ENCODE measurements at places on chromosomes 16 and 17.

DNA sequence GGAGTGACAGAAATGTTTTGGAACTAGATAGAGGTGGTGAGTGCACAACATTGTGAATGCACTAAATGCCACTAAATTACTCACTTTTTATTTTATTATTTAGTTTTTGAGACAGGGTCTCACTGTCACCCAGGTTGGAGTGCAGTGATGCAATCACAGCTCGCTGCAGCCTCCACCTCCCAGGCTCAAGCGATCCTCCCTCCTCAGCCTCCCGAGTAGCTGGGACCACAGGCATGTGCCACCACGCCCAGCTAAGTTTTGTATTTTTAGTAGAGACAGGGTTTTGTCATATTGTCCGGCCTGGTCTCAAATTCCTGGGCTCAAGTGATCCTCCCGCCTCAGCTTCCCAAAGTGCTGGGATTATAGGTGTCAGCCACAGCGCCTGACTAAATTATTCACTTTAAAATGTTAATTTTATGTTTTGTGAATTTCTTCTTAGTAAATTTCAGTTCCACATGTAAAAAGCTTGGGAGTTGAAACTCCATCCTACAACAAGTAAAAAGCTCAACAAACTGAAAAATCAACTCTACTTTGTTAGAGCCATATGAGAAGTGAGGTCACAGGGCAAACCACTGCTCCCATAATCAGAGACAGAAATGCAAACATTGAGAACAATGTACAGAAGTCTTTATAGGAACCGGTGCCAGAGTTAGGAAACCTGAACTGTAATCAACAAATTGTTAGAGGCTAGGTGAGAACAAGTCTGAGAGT, 13.8 kb upstream of the SLC5A10 start:
- no peak for DNase-seq

- no peak for DNase-seq
Measured at GRCh38 chr17:81400154-81400977, 5.1 kb downstream of the BAHCC1 start.

GRCh38 chr17:62732125-62732524, 76.0 kb downstream of the MARCHF10 start:
- no peak for DNase-seq

GRCh38 chr17:31413874-31414549, 22.5 kb downstream of the RAB11FIP4 start:
- no peak for DNase-seq

DNA sequence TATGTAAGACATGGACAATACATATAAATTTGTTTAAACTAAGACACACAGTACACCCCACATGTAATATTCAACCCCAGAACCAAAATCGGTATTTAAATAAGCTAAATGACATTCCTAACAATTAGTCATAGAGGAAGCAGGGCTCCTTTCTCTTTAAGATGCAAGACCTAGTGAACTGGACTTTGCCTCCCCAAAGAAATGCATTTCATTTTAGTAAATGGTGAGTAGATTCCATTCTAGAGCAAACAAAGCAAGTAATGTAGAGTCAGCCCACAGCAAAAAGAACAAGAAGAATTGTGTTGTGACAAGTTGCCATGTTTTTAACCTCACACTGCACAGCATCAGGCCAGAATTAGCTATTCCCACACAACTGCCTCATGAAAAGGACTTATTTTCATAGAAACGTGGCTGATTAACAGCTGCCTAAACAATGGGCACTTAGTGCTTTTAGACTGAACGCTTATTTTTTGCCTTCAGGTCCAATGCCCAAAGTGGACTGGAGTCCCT, 14.4 kb downstream of the DNAJC7 start:
- no peak for DNase-seq

GRCh38 chr16:68538880-68539701, at the start of gene ZFP90:
TSS of gene ZFP90 (plus strand) at chr16:68539291. CDS start at chr16:68539793, 502 bp downstream.
- peak; percentile 10 for DNase-seq

DNA sequence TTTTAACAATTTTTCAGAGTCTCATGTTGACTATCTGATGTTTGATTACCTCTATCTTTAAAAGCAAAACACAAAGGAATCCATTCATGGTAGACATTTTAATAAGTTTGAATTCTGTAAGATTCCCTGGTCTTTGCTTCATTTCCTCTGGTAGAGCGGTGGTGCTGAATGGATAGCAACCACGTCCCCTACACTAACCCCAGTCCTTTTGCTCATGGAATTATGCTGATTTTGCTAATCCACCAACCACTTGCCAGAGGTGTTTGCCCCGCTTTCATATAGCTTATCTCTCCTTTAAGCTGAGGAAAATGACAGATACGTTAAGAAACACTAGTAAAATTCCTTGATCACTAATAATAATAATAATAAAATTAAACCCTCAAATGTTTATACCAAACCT, 9.5 kb downstream of the KCNJ16 start:
- no peak for DNase-seq

DNA sequence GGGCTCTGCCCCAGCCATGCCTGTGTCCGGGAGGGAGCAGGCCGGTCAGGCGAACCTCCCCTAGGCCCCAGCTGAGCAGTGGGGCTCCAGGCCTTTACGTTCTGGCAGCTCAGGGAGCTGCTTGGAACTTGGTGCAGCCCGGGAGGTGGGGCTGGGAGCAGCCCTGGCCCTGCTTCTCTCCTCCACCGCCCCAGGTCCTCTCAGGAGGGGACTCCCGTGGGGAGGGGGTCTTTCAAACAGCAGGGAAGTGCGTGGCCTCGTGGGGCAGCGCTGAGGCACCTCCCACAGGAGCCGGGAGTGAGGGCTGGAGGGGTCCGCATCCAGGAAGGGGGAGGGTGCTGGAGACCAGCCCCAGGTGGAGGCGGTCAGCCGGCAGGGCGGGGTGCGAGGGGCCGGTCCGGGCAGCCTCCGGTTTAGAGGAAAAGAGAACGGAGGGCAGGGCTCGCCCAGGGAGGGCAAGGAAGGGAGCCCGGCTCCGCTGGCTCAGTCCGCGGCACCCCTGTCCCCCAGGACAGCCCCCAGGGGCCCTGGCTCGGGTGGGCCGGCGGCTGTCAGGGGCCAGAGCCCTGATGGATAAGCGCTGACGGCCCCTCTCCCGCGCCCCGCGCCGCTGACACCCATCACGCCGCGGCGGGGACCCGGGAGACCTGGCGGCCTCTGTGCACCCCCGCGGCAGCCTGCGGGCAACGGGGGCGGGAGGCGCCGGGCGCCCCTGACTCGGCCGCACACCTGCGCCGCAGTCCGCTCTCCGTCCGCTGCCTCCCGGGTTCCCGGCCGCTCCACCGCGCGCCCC, 587 bp upstream of the PRR35 start:
- no peak for DNase-seq

Measured in NCI-H2081 treated with DMSO at 0.1 percent for 48 hours (cell line).